ENCODE measurements at places on chromosomes 12 and 14. TPM values are rescaled to one million over a fixed set of nuclear protein-coding genes. Genes with fewer than 3 reads are reported as not detected.

GRCh38 chr12:128817111-128818015, 6.4 kb downstream of the SLC15A4 start:
- peak; percentile 55 for DNase-seq

GRCh38 chr12:25276199-25276937, 25.6 kb upstream of the KRAS start:
- peak; percentile 98 for DNase-seq

GRCh38 chr14:76863724-76864407, 37.7 kb downstream of the LRRC74A start:
- DNase-seq = no peak

DNA sequence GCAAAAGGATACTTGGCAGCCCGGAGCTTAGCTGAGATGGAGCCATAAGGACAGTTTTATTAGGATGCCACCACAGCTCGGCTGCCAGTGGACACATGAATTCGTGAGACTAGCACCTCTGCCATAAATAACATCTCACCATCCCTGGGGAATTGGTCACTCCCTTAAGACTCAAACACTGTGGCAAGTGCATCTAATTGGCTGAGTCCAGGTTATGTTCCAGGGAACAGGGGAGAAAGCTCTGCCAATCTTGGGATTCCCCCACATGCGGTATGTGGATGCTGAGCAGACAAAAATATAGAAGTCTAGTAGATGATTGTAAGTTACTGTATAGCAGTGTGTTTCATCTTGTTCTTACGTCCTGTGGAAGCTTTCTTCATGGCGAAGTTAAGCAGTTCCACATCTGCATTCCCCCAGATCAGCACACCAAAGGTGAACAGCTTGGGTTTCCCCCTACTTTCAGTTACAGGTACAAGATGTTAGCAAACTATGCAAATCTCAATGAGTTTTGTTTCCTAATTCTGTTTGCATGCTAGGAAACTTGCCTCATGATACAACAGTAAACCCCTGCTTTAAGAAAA, 131.1 kb downstream of the ETV6 start:
- no peak for DNase-seq

DNA sequence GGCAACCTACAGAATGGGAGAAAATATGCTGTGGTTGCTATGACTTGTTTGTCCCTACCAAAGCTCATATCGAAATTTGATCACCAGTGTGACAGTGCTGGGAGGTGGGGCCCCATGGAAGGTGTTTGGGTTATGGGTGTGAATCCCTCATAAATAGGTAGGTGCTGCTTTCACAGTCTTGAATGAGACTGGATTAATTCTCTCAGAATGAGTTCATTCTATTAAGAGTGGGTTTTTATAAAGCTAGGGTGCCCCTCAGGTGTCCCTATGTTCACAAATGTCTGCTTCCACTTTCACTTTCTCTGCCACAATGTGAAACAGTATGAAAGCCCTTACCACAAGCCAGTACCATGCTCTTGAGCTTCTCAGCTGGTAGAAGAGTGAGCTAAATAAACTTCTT, 133.5 kb downstream of the CPNE8 start:
- no peak for DNase-seq

DNA sequence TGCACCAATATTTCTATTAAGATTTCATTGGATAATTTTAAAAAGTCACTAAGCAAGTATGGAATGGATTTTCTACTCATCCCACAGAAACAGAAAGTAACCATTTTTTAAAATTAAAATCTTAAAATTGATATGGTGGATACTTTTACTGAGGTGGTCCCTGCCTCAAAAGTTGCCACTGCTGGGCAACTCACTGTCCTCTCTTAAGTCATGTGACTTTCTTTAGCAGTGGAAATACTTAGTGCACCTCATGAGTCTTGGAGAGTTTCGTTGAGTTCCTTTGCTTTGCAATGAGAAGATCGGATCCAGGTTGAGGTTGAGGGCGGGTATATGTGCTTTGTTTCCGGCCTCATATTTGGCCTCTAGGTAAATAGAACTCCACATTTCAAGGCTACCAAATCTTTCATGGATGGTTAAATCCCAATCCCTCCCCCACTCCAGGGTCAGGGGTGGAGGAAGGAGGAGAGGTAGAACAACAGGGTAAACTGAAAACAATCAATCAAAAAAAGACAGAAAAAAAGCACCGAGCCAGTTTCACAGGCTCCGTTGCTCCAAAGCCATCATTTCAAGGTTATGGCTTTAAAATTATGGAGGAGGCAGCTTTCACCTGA, 39.5 kb upstream of the DUSP6 start:
- DNase-seq = no peak

- no peak for DNase-seq
Measured at GRCh38 chr14:75294649-75295033, 16.0 kb downstream of the FOS start.

- DNase-seq = no peak
Measured at GRCh38 chr12:131093604-131093955, 139.9 kb downstream of the ADGRD1 start.

- peak; percentile 70 for DNase-seq
Measured at GRCh38 chr14:94132285-94132887, 3.0 kb upstream of the IFI27L2 start.

DNA sequence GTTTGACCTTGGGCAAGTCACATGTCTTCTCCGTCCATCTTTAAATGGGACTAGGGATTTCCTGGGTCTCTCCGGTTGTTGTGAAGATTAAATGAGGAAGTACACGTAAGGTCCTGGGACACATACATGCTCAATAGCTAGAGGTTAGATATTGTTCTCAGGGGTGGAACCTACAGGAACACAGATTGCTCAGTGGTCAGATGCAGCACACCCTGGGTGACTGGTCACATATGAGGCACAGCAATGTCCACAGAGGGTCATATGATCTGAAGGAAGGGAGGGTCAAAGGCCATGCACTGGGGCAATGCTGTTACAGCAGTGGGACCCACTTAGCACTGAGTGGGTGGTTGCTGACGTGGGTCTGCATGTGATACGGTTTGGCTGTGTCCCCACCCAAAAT, 11.4 kb upstream of the SLC8B1 start:
- DNase-seq = no peak

GRCh38 chr12:113273053-113273725, 51.9 kb downstream of the TPCN1 start:
- DNase-seq = peak; percentile 36

DNA sequence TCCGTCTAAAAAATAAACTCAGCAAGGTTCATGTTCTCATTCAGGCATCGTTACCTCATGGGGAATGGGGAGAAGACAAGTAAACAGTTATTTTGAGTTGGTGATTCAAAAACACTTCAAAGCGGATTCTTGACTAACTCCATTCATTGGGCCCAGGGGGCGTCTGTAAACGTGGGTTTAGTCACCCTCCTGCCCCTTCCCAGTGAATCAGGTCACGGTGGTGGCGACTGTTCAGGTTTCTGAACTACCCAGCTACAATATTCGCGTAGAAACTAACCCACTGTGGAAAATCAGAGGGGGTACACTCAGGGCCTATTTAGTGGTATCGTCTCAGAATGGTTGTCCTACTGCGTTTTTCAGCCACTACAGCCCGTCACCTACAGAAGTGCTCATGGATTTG, 15.2 kb downstream of the OR6S1 start:
- no peak for DNase-seq

- DNase-seq = no peak
Measured at GRCh38 chr12:82279536-82280058, 78.6 kb downstream of the CCDC59 start.

DNA sequence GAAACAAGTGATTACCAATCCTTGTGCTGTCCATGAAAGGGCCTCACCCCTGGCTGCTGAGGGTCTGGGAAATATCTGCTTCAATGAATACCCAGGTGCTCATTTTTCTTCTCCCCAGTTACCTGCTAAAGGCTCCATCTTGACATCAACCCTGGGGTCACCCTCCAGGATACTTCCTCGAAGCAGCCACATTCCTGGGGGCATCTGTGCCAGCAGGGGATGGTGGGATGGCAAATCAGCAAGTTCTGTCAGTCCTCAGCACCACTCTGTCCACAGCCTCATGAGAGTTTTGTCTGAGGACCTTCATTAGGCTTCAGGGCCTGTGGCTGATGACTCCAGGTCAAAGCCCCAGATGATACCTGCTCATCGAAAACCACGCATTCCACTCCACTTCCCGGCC, 124.8 kb downstream of the ZFP36L1 start:
- DNase-seq = no peak

GRCh38 chr12:64450711-64451486, 1.0 kb upstream of the TBK1 start:
- peak; percentile 19 for DNase-seq

DNA sequence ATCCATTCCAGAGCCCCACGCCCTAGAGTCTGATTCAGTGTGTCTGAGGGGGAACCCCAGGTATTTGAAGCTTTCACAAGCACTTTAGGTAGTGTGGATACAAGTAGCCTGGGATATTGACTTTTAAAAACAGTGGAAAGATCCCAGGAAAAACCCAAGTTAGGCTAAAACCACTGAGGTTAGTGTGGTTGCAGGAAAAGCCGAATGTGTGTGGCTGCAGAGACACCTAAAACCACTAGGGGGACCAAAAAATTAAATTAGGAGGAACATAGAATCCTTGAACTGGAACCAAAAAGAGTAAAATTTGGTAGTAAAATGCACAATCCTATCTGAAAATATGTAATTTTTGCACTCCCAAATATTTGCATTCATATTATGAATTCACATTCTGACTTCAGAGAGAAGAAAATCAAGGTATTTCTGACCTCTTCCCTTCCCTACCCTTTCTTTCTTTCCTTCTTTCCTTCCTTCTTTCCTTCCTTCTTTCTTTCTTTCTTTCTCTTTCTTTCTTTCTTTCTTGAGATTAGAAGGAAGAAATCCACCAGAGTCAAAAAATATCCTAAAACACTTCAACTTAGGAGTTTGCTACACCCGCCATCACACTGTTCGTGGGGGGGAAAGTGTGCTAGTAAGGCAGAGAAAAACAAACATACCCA, 37.8 kb downstream of the SLCO1A2 start:
- peak; percentile 2 for DNase-seq

DNA sequence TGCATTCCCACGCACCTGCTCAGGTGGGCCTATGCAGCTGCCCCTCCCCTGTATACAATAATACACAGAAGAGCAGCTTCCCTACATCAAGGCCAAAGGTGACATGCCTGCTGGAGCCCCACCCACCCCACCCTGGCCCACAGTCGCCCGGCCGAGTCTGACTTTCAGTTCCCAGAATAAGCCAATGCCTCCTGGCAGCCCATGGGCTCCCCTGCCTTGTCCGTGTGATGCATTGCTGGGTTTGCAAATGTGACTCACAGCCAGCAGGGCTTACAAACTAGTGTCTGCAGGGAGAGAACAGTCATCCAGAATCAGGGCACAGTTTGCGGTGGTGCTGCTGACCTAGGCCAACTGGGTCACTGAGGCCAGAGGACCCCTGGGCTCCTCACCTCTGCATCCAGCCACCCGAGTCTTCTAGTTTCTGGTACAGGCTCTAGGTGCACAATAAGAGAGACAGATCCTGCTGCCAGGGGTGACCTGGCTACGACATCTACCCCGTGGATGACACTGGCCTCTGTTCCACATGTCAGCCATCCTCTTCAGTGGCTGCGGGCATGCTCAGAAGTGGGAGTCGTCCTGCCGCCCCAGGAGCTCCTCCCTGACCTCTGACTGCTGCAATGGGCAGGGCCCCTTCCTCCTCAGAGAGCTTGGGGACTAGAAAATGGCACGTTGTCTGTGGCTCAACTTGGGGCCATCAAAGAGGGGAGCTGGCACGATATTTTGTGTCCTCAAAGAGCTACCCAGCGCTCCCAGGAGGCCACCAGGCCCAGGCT, 84.5 kb downstream of the CHGA start:
- DNase-seq = peak; percentile 76

- no peak for DNase-seq
Measured at GRCh38 chr12:3741882-3742672, 10.8 kb downstream of the CRACR2A start.

- no peak for DNase-seq
Measured at GRCh38 chr12:23029185-23029584, 404.2 kb downstream of the ETNK1 start.

DNA sequence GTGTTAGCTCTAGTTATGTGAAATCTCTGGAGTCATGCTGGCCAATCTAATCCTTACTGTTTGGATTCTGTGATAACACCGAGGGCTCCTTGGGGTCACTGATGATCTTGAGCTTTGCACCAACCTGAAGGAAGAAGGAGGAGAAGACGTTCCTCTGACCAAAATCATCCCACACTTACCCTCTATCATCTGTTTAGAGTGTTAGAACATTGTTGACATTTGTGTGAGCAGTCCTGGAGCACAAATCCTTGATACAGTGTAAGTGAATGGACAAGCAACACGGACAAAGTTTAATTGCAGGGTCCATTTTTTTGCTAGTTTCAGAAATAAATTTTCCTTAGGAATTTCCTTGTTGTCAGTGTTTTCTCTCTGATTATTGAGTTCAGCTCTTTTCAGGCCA, 181.7 kb downstream of the AKAP6 start:
- DNase-seq = no peak

DNA sequence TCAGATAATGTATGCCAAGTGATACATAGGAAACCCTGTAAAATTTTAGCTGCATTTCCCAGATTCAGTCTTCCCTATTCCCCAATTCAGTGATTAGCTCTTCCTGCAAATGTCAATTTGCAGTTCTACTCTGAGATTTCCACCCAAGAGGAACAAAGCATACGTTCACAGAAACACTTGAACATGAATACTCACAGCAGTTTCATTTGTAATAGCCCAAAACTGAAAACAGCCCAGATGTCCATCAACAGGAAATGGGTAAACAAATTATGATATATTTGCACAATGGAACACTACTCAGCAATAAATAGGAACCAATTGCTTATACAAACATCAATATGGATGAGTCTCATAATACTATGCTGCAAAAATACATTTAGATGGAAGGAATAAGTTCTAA, 194.2 kb downstream of the GXYLT1 start:
- DNase-seq = no peak

GRCh38 chr12:94676031-94676641, 25.8 kb upstream of the TMCC3 start:
- DNase-seq = no peak

- DNase-seq = no peak
Measured at GRCh38 chr12:17169726-17170471, 563.9 kb upstream of the LMO3 start.

- no peak for DNase-seq
Measured at GRCh38 chr14:103232031-103232808, 101.8 kb upstream of the EIF5 start.

DNA sequence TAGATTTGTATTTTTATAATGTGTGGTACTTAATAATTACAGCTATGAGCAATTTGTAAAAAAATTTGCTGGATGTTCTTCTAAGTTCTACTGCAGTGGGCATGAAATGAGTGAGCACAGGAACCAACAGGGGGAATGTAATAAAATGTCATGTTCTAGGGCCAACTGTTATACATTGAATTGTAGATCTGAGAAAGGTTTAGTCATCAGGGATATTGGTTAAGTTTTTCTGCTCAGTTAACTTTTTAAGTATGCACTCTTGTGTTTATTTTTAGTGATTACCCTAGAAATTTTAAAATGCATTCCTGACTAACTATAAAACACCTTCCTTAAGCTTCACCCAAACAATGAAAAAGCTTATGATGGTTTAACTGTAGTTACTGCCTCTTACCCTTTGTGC, 101.8 kb downstream of the CAND1 start:
- DNase-seq = no peak

GLIPR1L1 gene
- not detected for total RNA-seq

LTBR gene
- 19.7 TPM for total RNA-seq

KIF26A gene
- not detected for total RNA-seq

RND1 gene
- total RNA-seq = not detected

ITGB7 gene
- total RNA-seq = under 0.01 TPM

SLC24A4 gene
- total RNA-seq = under 0.01 TPM

NPFF gene
- not detected for total RNA-seq

MMP17 gene
- total RNA-seq = 1.4 TPM

SALL2 gene
- total RNA-seq = 2.9 TPM

CD163L1 gene
- total RNA-seq = 1.6 TPM

ACSS3 gene
- 1.4 TPM for total RNA-seq

ZFYVE21 gene
- total RNA-seq = 41.4 TPM

ANKS1B gene
- 0.18 TPM for total RNA-seq

TM9SF1 gene
- 65.6 TPM for total RNA-seq

INF2 gene
- total RNA-seq = 16.8 TPM
